Glomerular endothelial cell (primary cell): ENCODE measurements at places on chromosomes 11 and 22.

DNA sequence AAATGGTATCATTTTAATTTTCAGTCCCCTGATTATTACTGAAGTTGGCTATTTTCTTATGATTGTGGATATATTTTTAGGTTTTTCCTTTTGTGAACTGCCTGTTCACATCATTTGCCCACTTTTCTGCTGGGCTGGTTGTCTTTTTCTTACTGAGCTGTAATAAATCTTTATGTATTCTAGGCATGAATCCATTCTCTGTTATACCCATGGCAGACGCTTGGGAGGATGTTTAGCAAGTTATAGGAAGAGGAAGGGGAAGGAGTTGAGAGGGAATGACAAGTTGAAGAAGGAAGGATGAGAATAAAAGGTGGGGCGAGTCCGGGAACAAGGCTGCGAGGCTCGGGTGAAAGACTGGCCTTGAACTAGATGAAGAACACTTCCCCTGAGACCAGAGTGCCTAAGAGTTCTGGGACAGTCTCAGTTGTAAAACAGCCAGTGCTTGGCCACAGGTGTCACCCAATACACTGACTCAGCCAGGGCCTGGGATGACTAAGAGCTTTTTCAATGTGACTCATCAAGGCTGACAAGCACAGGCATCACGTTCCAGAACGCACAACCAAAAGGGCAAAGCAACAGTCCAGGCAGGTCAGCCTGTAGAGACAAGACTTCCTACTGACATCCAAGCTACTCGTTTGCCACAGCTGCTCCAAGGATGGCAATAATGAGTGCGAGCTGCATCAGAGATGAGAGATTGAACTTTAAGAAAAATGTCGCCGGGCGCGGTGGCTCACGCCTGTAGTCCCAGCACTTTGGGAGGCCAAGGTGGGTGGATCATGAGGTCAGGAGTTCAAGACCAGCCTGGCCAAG is 35.2 kb downstream of the LRFN4 start:
- peak; percentile 54 for DNase-seq

DNA sequence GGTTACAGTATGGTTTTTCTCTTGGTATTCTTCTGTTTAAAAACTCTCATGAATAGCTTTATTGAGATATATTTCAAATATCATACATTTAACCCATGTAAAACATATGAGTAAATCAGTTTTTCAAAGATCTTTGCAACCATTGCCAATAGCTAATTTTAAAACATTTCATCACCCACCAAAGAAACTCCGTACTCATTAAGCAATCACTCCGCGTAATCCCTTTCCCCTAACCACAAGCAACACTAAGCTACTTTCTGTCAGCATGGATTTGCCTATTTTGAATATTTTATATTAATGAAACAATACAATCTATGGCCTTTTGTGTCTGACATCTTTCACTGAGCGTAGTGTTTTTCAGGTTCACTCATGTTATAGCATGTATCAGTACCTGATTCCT is 697.9 kb upstream of the ANO5 start:
- no peak for DNase-seq

DNA sequence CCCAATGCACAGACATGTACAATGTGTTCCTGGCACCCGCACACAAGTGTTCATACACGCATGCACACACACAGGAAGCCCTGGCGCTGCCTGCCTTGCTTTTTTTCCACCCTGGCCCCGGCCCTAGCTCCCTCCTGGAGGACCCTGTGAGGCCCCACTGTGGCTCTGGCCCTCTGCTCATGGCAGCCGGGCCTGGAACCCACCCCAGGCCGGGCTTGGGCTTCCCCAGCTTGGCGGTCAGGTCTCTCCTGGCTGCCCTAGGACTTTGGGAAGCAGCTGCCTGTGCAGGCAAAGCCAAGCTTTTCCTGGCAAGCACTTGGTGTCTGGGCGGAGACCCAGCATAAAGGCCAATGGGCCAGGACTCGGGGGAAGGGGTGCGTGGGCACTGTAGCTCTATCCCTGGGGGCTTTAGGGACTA is 30.5 kb downstream of the CD82 start:
- no peak for DNase-seq

GRCh38 chr22:36447632-36448031 is 33.8 kb downstream of the TXN2 start:
- DNase-seq: no peak

DNA sequence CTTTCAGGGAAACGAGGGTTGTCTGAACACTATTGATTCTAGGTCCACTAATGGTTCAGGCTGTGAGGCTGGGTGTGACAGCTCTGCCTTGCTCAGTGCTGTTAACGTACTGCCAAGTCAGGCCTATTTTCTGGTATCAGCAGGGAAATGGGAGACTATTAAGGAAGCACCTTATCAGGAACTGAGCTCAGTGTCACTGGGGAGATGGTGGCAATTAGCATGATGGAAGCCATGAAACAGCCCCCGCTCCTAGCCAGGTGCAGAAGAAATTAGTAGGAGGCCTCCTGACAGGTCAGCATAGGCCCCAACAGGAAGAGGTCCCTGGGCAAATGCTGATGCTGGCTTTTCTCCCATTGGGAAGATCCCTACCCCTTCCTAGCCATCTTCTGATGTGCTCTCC is 42.6 kb upstream of the LMO2 start:
- DNase-seq: no peak

GRCh38 chr11:118353084-118353710 is 6.2 kb upstream of the UBE4A start:
- DNase-seq: no peak
